ENCODE measurements at places on chromosomes 2 and 18. TPM values are rescaled to one million over a fixed set of nuclear protein-coding genes. Genes with fewer than 3 reads are reported as not detected.

KIF5C gene
- total RNA-seq = 0.32 TPM

OSR1 gene
- 5.8 TPM for total RNA-seq

ARHGEF33 gene
- total RNA-seq = not detected

UGT1A5 gene
- not detected for total RNA-seq

EGR4 gene
- 0.43 TPM for total RNA-seq

CAPN14 gene
- total RNA-seq = not detected

PLEK gene
- total RNA-seq = not detected

SLC38A11 gene
- total RNA-seq = not detected

LOXL3 gene
- 0.32 TPM for total RNA-seq

DDX18 gene
- 83.3 TPM for total RNA-seq

CD207 gene
- not detected for total RNA-seq

NFU1 gene
- 47.8 TPM for total RNA-seq

ABCG5 gene
- total RNA-seq = not detected

MALL gene
- total RNA-seq = 131 TPM

PLEKHA3 gene
- total RNA-seq = 13.7 TPM

GALR1 gene
- not detected for total RNA-seq

TRAPPC8 gene
- total RNA-seq = 10.2 TPM

ARHGAP28 gene
- 0.08 TPM for total RNA-seq

SATB2 gene
- total RNA-seq = 3.4 TPM

HOXD8 gene
- total RNA-seq = 5.1 TPM

GAREM2 gene
- 10.3 TPM for total RNA-seq

BIN1 gene
- total RNA-seq = 29.3 TPM

HOXD3 gene
- total RNA-seq = 0.32 TPM

PXDN gene
- total RNA-seq = 15.5 TPM

AAK1 gene
- 17.9 TPM for total RNA-seq

OR6B2 gene
- total RNA-seq = not detected

MDH1B gene
- 1.7 TPM for total RNA-seq

TUBB8B gene
- not detected for total RNA-seq

NDC80 gene
- total RNA-seq = 17.2 TPM

E2F6 gene
- 28.4 TPM for total RNA-seq

NTSR2 gene
- total RNA-seq = not detected

BOLL gene
- total RNA-seq = not detected

GALNT3 gene
- total RNA-seq = 0.11 TPM
